ENCODE measurements at places on chromosomes 1 and 21.

DNA sequence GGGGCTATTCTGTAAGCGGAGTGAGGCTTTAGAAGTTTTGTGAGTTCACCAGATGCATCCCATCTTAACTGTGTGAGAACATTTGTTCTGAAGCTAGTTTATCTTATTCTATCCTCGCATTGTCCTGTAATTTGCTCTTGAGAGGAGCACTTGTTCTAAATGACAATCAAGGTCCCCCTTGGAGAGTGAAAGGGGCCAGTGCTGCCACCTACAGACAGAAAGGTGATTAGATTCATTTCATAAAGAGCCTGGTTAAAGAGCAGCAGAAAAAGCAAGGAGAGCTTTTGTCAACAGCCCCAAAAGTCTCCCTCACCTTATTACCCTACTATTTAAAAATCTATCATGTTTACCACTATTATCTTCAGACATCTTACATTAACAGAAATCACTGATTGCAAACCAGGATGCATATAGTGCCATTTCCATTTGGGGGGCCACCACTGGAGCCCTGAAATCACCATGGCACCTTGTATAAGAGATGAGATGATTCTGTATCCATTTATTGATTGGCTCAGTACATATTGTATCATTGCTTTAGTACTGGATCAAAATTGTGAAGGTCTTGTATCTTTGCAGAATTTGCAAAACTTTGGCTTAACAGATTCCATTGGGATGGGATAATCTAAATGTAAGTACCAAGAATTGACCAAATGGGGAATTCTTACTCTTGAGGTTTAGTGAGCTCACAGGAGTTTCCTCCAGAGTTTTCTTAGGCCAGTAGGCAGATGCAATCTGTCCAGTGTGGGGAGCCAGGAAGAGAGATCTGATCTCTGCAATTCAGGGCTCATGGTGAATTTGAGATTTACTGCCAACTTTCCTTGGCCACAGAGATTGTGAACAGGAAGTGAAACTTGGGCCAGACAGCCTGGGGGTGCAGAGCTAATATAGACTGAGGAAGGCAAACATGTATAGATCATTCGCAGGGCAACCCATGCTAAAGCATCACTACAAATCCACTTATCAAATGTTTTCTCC, 64.3 kb upstream of the TRABD2B start:
- peak; percentile 85 for DNase-seq

DNA sequence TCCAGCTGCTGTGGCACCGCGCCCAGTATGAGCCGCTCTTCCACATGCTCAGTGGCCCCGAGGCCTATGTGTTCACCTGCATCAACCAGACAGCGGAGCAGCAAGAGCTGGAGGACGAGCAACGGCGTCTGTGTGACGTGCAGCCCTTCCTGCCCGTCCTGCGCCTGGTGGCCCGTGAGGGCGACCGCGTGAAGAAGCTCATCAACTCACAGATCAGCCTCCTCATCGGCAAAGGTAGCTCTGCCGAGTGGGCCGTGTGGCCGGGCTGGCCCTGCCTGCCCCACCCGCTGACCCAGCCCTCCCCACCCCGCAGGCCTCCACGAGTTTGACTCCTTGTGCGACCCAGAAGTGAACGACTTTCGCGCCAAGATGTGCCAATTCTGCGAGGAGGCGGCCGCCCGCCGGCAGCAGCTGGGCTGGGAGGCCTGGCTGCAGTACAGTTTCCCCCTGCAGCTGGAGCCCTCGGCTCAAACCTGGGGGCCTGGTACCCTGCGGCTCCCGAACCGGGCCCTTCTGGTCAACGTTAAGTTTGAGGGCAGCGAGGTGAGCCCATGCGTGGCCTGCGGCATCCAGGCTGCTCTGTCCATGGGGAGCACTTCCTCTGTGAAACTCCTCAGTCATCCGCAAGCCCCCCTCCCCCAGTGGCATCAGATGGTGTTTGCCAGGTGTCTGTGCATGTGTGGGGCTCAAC, 64.2 kb downstream of the PIK3CD start:
- no peak for DNase-seq

DNA sequence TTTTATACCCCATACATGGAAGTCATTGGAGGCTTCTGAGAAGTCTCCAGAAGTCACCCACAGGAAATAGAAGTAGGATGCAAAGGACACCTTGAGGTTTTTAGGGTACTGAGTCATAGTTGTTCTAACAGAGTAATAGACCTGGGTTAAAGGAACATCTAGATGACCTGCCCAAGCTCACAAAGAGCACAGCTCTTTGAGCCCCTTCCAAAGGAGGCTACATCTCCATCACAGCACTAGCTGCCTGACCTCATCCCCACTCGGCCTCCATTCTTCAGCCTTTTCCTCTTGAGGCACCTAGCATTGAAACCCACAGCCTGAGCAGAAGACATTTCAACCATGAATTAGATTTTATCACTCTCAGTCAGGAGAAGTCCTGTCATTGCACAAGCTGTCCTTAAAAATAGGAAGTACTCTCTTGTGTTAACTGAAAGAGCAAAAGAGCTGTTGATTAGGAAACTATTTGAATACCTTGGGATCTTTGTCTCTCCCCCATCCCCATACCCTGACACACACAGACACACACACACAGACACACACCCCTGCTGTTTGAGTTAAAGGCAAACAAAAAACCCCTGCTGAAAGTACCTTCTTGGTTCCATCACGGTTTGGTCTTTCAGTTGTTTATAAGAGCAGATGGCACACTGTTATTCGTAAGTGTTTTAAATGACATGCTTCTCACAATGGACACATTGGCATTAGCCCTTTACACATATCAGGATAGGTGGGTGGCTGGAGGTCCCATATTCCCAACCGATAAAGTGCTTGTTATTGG, 22.2 kb downstream of the MKNK1 start:
- no peak for DNase-seq

GRCh38 chr1:9652379-9653209, 1.1 kb downstream of the PIK3CD start:
- no peak for DNase-seq

DNA sequence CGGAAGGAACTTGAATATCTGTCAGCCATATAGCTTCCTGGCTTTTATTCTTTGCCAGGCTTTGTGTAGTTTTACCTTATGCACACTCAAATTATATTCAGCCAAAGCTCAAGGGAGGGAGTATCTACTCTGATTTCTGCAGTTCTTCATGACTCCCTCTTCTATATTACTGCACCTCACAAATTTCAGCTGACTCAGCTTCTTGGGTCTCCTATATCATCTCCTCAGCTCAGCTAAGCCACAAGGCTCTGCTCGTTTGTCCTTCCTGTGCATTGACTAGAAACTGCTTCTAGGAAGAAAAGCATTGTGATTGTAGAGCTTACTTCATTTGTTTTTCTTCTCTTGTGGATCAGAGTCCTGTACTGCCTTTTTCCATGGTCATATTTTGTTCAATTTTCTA, 37.4 kb downstream of the BTBD8 start:
- no peak for DNase-seq

GRCh38 chr1:11364170-11364569, 91.2 kb downstream of the UBIAD1 start:
- DNase-seq, result no peak

- no peak for DNase-seq
Measured at GRCh38 chr1:204988196-204988595, 54.8 kb upstream of the CNTN2 start.

- DNase-seq, result no peak
Measured at GRCh38 chr1:48717082-48717481, 59.6 kb downstream of the BEND5 start.

Measured in pons (tissue), 1 donor.